ENCODE measurements at places on chromosomes 7 and 10. TPM values are rescaled to one million over a fixed set of nuclear protein-coding genes. Genes with fewer than 3 reads are reported as not detected.

GRCh38 chr10:114131094-114131493 lies 42.9 kb downstream of the CCDC186 start:
- DNase-seq, result no peak

GRCh38 chr10:35572583-35572982 lies 32.6 kb upstream of the GJD4 start:
- no peak for DNase-seq

- DNase-seq, result no peak
These were observed 45.8 kb upstream of the PRSS58 start for GRCh38 chr7:142303650-142304049.

Gene PIP
- total RNA-seq, result 64.4 TPM

DNA sequence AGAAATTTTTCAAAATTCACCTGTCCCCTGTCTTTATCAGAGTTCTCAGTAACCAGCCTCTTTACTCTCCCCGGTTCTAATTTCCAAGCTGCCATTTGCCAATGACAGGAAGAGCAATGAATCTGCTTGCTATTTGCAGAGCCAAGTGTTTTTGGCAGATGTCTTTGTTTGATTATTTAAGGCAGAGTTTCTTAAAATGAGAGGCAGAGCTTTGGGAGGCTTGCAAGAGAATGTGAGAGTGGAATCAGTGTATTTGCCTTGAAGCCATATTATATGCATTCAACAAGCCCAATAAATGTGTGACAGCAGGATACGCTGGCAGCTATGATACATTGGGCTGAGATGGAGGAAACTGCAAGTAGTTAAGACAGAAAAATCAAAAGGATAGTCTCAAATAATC lies 196.5 kb downstream of the PHF14 start:
- DNase-seq, result no peak

Gene CTAGE15
- not detected for total RNA-seq

- no peak for DNase-seq
These were observed 1.2 kb downstream of the TMEM139 start for GRCh38 chr7:143285806-143286521.

DNA sequence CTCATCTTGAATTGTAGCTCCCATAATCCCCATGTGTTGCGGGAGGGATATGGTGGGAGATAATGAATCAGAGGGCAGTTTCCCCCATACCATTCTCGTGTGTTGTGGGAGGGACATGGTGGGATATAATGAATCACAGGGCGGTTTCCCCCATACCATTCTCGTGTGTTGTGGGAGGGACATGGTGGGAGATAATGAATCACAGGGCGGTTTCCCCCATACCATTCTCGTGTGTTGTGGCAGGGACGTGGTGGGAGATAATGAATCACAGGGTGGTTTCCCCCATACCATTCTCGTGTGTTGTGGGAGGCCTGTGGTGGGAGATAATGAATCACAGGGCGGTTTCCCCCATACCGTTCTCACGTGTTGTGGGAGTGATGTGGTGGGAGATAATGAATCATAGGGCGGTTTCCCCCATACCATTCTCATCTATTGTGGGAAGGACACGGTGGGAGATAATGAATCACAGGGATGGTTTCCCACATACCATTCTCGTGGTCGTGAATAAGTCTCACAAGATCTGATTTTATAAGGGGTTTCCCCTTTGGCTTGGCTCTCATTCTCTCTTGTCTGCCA lies 271.0 kb downstream of the MAD1L1 start:
- no peak for DNase-seq

DNA sequence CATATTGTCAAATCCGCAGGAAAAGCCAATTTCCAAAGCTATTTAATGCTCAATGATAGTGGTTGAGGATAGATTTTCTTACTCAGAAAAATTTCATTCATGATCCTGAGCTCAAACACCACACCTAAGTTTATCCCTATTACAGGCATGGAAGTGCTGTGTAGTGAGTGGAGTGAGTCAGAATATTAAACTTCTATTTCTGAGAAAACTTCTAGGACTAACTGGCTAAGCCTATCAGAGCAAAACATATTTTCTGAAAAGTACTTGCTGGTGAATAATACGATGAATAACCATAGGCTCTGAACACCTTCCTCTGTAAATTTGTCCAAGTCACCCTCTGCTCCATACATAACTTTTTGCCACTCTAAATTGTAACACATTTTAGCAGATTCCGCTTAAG lies 221.5 kb downstream of the SUGCT start:
- no peak for DNase-seq

Gene HHEX
- 1.0 TPM for total RNA-seq

DNA sequence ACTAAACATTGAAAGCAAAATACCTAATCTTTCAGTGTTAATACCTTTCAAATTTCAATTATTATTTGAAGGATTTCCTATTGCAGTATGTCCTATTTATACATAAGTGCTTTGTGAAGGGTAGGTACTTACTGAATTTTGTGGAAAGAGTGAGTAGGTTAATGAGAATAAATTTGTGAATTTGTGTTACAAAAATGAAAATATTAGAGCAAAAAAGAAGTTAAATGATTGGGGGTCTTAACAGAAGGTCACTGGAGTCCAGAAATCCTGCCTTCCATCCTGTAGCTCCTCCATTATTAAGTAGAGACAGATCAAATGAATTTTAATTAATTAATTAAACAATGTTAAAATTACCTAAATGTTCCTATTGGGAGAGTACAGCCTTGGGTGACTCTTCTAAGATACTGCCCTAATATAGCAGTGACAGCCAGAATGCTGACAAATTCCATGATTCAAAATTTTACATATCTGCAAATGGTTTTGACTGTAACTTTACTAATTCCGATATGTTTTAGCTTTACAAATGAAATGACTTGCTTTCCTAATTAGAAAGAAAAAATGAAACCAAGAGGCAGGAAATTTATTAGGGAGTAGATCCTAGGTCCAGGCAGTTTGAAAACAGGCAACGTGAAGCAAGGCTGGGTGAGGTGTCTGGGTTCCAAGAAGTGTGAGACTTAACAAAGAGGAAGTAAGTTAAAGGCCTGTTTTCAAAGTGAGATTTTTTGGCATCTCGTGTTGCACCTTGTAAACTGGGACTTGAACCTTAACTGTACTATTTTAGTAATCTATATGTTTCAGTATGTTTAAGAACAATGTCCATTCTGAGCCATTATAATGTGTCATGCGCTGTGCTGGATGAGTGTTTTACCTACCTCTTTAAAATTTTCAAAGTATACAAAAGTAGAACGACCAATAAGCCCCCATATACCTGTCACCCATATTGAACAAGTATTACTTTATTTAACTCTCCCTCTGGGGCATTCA lies 1.5 kb downstream of the PIK3CG start:
- DNase-seq, result no peak

Gene R3HCC1L
- 12.1 TPM for total RNA-seq

DNA sequence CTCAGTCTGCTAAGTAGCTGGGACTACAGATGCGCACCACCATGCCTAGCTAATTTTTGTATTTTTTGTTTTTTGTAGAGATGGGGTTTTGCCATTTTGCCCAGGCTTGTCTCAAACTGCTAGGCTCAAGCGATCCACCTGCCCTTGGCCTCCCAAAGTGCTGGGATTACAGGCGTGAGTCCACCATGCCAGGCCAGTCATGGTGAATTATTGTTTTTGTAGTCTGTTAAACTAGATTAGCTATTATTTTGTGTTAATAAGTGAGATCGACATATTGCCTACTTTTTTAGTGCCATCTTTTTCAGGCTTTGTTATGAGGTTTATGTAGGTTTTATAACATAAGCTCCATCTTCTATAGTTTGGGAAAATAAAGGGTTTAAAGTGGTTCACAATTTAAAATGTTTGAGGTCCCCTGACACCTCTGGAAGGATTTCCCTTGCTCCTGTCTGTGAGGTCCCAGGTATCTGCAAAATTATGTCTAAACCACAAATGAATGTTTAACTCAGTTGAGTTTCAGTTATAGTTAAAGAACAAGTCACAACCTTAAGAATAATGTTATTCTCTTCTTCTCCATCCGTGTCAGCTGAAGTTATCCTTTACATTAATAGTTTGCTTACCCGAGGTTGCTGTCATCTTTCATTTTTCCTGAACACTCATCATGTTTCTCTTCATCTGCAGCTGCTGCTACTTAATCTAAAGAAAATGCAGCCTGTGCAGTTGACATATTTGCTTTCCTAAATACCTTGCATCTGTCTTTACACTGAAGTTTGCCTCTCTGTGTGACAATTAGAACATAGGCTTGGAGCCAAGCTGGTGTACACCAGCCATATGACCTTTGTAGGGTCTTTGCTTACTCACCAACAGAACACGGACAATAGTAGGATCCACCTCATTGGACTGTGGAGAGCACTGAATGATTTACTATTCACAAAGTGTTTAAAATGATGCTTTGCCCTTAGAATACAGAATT lies 8.9 kb upstream of the VSTM4 start:
- DNase-seq, result no peak

DNA sequence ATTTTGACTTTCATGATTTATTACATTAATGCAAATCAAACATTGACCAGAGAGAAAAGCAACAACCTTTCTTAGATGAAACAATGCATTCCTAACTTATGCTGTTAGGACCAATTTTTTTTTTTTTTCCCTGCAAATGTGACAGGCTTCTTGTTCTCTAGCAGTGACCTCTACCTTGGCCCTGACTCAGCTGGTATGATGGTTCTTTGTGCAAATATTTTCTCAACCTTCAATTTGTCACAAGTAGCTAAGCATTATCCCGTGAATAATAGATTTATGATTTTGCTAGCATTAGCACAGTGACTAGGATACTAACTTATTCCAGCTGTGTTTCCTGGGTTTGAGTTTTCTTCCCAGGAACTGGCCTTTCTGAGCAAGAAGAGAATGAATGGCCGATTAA lies 64.9 kb downstream of the PPP1R9A start:
- no peak for DNase-seq

Gene GIMAP5
- 4.6 TPM for total RNA-seq

- DNase-seq, result no peak
These were observed 164.3 kb downstream of the LCOR start for GRCh38 chr10:96996275-96996965.

Gene NUTM2A
- total RNA-seq, result 0.84 TPM

DNA sequence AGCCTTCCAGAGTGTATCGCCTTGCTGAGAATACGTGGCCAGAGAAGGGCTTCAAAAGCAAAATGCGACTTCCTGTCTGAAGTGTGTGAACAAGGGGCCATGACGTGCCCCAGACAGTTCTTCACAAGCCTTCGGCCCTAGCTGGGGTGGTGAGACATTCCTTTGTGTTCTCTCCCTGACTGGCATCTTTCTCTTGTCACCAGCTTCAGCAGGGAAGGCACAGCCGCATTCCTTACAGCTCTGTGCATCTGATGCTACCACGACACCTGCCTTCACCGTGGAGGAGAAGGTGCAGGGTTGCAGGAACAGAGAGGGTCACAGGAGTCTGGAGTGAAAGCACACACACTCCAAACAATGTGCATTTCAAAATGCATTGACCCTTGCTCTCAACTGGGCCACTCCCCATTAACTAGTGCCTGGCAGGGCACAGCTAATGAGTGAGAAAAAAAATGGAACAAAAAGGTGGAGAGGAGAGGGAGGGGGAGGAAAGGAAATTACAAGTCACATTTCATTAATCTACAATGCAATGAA lies 93.4 kb downstream of the GPR26 start:
- peak; percentile 75 for DNase-seq

Gene DNAJB12
- 32.8 TPM for total RNA-seq

DNA sequence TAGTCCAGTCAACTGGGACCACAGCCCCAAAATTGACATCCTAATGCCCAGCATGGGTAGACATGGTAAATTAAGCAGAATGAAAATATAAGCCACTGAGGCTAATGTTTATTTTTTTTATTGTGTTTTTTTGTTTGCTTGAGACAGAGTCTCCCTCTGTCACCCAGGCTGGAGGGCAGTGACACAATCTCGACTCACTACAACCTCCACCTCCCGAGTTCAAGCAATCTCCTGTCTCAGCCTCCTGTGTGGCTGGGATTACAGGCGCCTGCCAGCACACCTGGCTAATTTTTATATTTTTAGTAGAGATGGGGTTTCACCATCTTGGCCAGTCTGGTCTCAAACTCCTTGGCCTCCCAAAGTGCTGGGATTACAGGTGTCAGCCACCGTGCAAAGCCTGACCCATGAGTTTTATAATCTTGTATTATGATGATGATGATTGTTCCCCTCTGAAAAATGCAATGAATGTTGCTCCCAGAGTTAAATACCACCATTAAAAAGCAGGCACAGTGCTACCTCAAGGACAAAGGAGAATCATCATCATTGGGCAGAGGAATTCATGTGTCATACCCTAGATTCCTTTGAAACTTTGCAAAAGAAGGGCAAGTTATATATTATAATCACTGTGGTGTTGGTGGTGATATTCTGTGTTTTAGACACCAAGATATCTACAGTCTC lies 228.0 kb downstream of the PARD3 start:
- DNase-seq, result no peak

- no peak for DNase-seq
These were observed 94.3 kb upstream of the MYO3A start for GRCh38 chr10:25839683-25840082.

Gene BBIP1
- total RNA-seq, result 6.0 TPM

Gene CAMK2G
- total RNA-seq, result 27.9 TPM

GRCh38 chr10:122185643-122186042 lies 85.5 kb upstream of the BTBD16 start:
- DNase-seq, result no peak

DNA sequence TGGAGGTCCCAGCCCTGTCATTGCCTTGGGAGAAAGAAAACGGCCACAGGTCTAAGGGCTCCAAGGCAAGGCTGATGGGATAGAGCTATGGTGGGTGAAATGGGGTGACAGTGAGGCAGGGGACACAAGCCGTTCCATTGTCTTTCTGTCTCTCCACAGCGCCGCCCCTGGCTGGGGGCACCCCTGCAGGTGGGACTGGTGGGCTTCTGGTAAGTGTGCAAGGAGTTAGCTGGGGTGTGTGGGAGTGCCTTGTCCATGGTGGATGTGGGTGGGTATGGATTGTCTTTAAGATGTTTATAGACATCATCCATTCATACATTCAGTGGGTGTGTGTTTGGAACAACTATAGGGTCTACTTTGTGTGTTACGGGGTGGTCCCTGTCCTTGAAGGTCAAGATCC lies 7.5 kb downstream of the SFXN3 start:
- no peak for DNase-seq

Measured in lower leg skin (tissue), 4 donors.